Ammon's horn (tissue), 1 donor: ENCODE measurements at places on chromosomes 3 and 15.

DNA sequence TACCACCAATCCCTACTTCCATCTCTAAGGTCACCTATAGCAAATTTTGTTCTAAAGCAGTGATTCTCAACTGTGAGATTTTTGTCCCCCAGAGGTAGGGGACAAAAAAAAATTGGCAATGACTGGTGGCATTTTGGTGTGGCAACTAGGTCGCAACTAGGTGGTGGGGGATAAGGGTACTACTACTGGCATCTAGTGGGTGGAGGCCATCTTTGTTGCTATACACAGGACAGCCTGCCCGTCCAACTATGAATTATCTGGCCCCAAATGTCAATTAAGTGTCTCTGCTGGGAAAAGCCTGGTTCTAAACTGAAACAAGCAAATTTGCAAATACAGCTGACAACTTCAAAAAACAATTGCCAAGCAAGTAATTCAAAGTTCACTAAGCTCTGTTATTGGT lies 1.4 kb downstream of the MTMR10 start:
- DNase-seq, result no peak

DNA sequence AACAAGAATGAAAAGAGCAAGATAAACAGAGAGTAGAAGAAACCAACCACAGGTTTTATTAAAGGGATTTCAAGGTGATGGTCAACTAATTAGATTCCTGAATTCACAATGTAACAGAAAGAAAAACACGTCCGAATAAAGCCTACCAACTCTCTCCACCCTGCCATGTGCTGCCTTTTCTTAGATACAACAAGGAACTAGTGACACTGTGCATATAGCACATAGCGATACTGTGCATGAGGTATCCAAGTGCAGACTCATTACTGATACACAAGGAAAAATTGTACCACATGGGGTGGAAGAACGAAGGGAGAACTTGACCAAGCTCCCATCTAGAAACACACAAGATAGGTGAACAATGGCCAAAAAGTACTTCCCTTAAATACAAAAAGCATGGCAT lies 154.6 kb downstream of the MAGI1 start:
- no peak for DNase-seq

DNA sequence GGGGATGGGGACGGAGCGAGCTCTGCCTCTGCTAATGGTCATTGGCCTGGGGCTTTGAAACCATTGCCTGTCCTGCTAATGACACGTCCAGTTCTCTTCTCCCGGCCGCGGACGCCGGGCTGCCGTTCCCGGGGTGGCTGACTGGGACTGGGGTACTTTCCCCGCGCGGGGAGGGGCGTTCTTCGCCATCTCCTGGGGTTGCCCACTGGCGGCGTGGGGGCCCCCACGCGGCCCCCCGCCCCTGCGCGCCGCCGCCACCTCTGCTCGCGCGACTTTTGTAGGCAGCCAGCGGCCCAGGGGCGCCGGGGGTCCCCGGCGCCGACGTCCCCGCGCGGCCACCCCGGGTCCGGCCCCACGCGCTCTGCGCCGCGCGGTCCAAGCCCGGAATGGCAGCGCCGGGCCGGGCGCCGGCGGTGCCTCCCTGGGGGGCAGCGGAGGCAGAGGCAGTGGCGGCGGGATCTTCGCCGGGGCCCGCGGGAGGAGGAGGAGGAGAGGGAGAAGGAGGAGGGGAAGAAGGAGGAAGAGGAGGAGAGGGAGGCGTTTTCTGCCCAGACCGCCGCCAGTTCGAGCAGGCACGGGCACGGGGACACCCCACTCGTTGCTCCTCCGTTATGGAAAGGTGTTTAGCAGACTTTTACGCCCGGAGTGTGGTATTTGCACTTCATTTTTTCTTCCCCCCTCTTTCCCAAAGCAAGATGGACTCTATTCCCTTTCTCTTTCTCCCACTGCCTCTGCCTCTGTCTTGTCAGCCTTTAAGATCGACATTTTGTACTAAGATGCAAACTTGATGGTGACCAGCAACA lies 2.3 kb downstream of the BBX start:
- DNase-seq, result peak; percentile 56

- no peak for DNase-seq
These were observed 99.1 kb downstream of the DAPK2 start for GRCh38 chr15:63947228-63947627.

DNA sequence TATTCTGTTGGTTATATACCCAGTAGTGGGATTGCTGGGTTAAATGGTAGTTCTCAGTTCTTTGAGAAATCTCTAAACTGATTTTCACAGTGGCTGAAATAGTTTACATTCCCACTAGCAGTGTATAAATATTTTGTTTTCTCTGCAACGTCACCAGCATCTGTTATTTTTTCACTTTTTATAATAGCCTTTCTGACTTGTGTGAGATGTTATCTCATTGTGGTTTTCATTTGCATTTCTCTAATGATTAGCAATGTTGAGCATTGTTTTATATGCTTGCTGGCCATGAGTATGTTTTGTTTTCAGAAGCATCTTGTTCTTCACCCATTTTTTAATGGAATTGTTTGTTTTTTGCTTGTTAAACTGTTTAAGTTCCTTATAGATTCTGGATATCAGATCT lies 612.7 kb upstream of the SGO1 start:
- no peak for DNase-seq

- no peak for DNase-seq
These were observed 40.9 kb downstream of the AKAP13 start for GRCh38 chr15:85421116-85421925.

DNA sequence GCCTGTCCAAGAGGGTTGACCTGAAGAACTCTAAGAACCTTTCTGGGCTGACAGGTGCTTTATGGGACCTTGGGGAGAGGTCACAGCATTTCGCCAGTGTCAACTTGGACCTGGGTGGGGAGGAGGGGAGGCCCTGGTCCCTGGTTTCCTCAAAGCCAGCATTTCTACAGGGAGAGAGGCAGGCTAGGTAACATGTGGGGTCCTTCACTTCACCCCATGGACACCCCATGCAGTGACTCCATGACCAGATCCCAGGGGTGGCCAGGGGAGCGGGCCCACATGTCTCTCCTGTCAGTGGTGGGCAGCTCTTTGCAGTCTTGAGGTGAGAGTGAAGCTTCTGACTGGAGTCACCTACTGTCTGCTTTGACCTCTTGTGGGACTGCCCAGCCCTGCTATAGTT lies 35.8 kb downstream of the GOLGA6L10 start:
- DNase-seq, result no peak

- DNase-seq, result no peak
These were observed 13.7 kb upstream of the FGD5 start for GRCh38 chr3:14804835-14805780.

DNA sequence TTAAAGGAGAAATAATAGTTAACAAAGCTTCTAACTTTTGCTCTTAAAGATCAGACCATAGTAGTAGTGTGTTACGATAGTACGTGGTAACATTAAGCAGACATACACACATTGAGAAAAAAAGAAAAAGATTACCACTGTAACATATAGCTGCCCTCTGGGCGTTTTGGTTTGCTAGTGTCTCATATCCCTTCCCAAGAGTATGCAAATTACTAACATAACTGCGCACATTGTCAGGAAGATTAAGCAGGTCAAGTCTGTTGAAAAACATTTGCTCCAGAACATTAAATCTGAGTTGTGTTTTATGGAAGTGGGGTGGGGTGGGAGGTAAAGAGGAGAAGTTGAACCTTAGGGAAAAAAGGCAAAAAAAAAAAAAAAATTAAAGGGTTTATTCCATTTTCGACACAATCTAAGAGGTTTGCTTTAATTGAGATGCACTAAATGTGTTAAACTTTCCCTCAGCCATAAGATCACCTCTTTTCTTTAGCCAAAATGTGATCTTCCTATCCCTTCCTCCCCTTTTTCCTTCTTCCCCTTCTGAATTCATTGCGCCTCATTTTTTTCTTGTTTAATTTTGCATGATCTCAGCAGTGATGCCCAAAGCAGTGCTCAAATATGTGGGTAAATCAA lies 1.5 kb upstream of the LRIG1 start:
- DNase-seq, result no peak

GRCh38 chr3:41960826-41961750 lies 815 bp downstream of the ULK4 start:
- DNase-seq, result peak; percentile 40

DNA sequence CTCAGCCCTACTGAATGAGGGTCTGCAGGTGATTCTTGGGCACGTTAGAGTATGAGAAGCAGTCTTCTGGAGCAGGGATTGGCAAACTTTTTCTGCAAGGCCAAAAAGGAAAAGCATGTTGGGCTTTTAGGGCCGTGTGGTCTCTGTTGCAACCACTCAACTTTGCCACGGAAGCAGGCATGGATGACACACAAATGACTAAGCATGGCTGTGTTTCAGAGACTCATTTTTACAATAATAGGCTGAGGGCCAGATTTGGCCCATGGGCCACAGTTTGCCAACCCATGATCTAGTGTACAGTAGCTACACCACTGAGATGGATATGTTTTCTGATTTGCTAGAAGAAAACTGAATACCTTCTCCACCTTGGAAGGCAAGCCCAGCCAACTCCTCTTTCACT lies 66.1 kb upstream of the PRICKLE2 start:
- DNase-seq, result no peak

DNA sequence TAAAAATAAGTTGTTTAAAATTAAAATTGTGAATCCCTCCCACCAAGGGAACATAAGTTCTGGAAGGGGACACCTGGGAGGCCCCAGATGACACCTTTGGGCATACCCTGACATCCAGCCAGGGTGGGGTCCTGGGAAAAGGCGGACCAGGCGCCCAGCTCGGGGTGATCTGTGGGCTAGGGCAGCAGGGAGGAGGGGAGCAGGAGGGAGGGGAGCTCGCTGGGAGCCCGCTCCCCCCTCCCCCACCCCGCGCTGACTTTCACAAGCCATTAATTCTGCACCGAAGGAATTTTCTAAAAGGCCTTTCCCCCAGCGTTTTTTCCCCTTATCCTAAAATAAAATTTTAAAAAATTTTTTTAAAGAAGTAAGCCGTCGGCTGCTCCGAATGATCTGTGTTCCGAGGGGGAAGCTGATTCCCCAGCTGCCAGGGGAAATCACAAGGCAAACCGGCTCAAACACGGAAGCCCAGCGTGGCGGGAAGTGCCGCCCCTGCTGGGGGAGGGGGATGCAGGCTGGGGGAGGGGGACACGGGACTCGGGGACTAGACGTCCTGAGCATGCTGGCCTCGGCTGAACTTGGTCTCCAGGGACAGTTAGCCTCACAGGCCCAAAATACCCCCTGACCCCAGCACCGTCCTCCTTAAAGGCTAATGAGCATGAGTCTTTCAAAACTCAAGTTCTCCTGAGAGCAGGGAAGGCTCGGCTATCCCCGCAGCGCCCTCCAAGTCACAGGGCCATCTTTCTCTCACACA lies 13.9 kb downstream of the PLXND1 start:
- peak; percentile 69 for DNase-seq

GRCh38 chr3:37722477-37722876 lies 139.2 kb upstream of the CTDSPL start:
- no peak for DNase-seq

DNA sequence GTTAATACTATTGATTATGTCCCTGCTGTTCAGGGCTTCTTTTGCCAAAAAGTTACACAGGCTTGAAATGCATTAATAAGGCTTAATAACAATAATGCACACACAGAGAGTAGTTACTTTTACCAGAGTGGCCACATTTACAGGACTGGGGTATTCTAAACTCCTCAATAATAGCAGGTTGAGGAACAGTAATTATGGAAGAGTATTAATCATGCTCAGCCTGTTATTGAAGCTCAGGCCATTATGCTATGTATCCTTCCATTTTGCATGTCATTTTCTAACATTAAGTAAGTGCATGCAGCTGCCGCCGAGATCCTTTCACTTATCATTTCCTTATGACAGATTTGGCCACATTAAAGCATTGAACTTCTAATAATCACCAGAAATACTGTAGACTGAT lies 5.7 kb downstream of the ARRDC4 start:
- DNase-seq, result no peak

- no peak for DNase-seq
These were observed 19.8 kb downstream of the WDR72 start for GRCh38 chr15:53739651-53740050.

- DNase-seq, result no peak
These were observed 155.8 kb downstream of the TLE3 start for GRCh38 chr15:69941706-69942495.

DNA sequence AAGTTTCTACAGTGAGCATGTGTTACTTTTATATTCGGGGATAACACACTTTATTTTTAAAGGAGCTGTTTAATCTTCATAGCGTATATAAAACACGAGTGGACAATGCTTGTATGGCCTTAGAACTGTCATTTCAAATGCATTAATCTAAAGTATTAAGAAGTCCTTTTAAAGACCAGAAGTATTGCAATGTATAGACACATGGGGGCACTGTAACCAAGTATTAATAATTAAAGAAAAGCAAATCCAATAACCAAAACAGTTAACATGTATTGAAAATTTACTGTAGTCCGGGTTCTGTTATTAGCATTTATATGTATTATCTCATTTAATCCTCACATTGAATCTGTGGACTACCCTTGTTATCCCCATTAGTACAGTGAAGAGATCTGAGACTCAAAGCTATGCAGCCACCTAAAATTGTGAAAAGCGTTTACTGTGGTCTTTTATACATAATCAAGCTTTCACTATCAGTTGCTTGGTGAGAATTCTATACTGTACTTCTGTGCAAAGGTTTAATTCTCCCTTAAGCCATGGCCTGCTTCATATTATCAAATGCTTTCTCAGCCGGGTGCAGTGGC lies 10.1 kb downstream of the ARL14 start:
- DNase-seq, result no peak

DNA sequence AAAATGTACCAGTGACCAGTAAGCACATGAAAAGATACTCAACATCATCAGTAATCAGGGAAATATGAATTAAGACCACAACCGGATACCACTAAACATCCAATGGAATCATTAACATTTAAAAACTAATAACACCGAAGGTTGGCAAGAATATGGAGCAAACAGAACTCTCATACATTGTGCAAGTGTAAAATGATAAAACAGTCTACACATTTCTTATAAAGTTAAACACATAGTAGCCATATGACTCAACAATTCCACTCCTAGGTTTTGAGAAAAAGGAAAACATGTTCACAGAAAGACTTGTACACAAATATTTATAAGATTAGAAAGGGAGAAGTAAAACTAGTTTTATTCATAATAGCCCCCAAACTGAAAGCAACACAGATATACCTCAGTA lies 60.3 kb upstream of the SLCO2A1 start:
- DNase-seq, result no peak

DNA sequence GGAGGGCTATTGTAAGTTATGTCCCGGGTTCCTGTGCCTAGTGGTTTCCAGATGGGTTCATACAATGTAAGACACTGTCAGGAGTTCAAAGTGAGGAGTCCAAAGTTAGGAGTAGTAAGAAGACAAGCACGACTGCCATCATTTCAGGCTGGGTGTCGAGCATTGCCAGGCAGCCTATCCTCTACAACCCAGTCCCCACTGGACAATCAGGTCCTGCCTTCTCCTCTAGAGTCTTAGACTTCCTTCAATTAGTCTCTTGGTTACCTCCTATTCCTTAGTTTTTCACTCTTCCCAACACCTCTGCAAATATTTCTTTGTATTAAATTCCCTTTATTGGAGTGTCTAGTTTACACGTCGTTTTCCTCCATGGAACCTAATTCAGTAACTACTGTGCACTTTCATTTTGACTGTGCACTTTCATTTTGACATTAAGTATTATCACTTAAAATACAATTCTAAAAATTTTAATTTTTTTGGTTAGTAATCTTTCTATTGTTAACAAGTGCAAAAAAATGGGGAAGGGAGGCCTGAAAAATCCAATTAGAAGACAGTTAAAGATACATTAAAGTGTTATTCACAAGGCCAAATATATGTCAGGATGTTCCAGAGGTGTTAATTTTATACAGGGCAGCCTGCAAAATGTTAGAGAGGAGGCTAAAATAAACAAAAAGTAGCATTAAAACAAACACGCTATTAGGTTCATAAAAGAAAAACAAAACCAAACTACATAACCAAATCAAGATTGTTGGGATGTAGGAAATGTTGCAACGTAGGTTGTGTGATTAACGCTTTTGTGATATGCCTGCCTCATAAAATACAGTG lies 155.3 kb downstream of the TBL1XR1 start:
- no peak for DNase-seq
